ENCODE measurements at places on chromosomes 11 and 22. TPM values are rescaled to one million over a fixed set of nuclear protein-coding genes. Genes with fewer than 3 reads are reported as not detected.

The B3GAT1 gene
- total RNA-seq, result 0.14 TPM

The NAV2 gene
- total RNA-seq, result 0.55 TPM

The LINC01488 gene
- total RNA-seq, result not detected

The CARNS1 gene
- 9.9 TPM for total RNA-seq

The UBQLN3 gene
- 0.08 TPM for total RNA-seq

The IGLL5 gene
- total RNA-seq, result not detected

DNA sequence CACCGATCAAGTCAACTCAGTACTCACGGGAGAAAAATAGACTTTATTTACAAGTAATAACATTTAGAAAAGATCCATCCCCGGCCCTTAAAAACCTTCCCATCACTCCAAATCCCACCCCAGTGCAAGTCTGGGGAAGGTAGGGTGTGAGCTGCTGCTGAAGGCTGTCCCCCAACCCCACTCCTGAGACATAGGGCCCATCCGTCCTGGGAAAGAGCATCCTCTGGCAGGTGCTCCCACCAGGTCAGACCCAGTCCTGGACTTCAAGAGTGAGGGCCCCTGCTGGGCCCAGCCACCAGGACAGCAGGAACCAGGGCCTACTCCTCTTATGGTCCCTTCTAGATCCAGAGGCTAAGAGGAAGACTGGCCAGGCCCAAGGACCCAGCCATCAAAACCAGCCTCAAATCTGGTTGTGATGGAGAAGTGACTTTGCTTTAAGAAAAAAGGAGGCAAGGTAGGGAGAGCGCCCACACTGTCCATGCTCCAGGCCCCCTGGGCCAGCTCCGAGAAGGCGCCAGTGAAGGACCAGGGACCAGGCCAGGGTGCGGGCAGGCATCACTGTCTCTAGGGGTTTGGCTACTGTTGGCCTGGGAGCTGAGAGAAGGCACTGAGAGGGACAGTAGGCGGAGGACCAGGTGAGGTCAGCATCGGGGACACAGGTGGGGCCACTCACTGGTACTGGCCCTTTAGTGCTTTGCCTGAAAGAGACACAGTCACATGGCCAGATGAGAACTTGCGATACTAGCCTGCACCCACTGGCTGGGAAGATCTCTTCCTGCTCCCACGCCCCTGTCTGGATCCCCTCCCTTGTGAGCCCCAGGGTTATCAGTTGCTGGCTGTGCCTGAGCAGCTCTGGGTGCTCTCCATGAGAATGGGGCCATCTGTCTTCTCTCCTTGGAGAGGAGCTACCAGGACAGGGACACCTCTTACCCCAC lies 4.4 kb downstream of the IL18BP start:
- DNase-seq, result no peak

GRCh38 chr22:22616636-22617035 lies 27.8 kb upstream of the GGTLC2 start:
- no peak for DNase-seq

- DNase-seq, result no peak
Observed at GRCh38 chr11:66419825-66420224, 1.0 kb upstream of the NPAS4 start.

DNA sequence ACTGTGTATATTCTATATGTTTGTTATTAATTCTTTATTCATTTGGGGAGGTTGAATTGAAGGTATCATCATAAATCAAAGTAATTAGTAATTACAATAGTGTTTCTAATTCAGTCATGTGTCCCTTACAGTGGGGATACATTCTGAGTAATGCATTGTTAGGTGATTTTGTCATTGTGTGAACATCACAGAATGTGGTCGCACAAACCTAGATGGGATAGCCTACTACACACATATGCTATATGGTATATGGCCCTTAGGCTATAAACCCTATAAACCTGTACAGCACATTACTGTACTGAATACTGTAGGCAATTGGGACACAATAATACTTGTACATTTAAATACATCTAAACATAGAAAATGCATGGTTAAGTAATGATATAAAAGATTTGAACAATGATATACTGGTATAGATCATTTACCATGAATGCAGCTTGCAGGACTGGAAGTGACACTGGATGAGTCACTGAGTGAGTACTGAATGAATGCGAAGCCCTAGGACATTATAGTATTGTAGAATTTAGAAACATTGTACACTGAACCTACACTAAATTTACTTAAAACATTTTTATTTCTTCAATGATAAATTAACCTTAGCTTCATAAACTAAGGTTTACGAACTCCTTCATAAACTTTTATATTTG lies 936.2 kb upstream of the CHORDC1 start:
- no peak for DNase-seq

DNA sequence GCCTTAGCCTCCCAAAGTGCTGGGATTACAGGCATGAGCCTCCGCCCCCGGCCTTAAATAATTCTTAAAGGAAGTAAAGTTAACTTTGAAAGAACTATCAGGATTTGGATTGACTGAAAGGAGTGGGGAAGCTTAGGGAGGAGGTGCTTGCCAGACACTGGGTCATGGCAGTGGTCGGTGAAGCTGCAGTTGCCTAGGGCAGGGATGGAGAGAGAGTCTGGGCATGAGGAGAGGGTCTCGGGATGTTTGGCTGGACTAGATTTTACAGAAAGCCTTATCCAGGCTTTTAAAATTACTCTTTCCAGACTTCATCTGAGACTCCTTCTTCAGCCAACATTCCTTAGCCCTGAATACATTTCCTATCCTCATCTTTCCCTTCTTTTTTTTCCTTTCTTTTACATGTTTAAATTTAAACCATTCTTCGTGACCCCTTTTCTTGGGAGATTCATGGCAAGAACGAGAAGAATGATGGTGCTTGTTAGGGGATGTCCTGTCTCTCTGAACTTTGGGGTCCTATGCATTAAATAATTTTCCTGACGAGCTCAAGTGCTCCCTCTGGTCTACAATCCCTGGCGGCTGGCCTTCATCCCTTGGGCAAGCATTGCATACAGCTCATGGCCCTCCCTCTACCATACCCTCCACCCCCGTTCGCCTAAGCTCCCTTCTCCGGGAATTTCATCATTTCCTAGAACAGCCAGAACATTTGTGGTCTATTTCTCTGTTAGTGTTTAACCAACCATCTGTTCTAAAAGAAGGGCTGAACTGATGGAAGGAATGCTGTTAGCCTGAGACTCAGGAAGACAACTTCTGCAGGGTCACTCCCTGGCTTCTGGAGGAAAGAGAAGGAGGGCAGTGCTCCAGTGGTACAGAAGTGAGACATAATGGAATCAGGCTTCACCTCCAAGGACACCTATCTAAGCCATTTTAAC lies at the start of gene NNMT:
TSS of gene NNMT (plus strand) at position 724 of the 929 bp plus-strand sequence. CDS start at position 882, 158 bp downstream.
- no peak for DNase-seq

DNA sequence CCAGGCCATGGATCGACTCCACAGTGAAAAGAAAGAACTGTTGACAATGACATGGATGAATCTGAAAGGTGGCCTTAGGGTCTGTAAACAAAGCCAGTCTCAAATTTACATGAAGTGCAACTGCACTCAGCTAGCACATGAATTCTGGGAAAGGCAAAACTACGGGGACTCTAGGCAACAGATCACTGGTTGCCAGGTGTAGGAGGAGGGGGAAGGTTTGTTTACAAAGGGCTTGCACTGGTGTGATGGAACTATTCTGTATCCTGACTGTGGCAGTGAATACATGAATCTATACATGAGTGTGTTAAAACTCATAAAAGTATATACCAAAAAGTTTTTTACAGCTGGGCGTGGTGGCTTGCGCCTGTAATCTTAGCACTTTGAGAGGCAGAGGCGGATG lies 27.3 kb downstream of the ALX4 start:
- no peak for DNase-seq

GRCh38 chr11:110433393-110434333 lies 3.9 kb downstream of the FDX1 start:
- no peak for DNase-seq

- DNase-seq, result no peak
Observed at GRCh38 chr11:45373506-45374035, 87.4 kb upstream of the SYT13 start.

DNA sequence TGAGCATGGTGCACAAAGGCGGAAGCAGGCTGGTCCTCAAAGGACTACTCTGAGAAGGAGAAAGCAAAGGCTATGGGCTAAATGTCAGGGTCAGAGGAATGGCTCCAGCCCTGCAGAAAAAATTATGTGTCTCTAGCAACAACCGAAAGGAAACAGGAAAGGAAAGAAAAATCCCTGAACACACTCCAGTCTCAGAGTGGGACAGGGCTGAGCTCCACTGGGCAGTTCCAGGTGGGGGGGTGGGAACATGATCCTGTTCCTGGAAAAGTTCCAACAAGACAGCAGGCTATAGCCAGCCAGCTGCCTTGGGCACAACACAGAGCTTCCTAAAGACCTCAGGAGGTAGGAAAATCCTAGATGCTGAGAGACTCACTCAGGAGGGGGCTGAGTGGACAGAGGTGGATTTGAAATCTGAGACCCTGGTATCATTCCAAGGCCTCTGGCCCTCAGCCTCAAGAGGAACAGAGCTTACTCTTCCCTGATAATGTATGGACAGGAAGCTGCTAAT lies 1088.2 kb downstream of the TBC1D22A start:
- DNase-seq, result no peak

- DNase-seq, result no peak
Observed at GRCh38 chr11:103963648-103964047, 72.8 kb upstream of the DDI1 start.

- DNase-seq, result no peak
Observed at GRCh38 chr11:111829185-111829968, 42.0 kb downstream of the ALG9 start.

DNA sequence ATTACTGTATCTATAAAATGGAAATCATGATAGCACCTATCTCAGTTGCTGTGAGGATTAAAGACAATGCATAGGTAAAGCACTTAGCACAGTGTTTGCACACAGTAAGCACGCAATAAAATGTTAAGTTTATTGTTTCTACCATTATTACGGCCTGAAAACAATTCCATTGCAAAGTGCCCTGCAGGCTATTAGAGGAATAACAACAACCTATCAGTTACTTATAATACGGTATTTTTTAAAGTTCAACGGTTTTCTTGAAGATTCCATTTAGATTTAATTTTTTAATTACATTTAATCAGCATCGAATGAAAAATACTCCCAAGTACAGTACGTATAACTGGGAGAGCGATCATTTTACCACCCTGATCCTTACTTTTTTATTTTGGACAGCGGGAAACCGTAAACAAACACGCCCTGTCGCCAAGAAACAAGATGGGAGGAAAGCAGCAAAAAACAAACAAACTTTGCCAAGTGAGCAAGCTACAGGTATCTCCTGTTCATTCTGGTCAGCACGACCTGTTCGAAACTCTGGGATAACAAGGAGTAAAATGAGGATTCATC lies 893 bp downstream of the SLC36A4 start:
- no peak for DNase-seq

- DNase-seq, result no peak
Observed at GRCh38 chr11:40187295-40187694, 1272.2 kb downstream of the LRRC4C start.

DNA sequence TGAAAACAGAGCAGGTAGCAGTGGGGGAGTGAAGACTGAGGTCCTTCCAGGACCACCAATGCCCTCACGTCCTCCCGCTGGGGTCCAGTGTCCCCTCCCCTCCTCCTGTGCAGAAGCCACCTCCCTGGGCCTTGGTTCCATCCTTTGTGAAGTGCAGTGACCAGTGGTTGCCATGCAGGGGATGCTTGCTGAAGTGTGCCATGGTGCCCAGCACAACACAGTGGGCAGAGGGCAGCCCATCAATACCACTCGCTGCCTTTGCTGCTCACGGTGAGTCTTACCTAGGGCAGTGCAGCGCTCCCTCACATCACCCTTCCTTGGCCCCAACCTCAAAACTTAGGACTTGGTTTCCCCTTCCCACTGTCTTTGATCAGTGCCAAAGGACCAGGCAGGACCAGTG lies 12.9 kb downstream of the MYEOV start:
- DNase-seq, result no peak

All from CD4-positive, alpha-beta T cell (primary cell).